ENCODE measurements at places on chromosomes 12 and 14. TPM values are rescaled to one million over a fixed set of nuclear protein-coding genes. Genes with fewer than 3 reads are reported as not detected.
A peak's percentile ranks its signal among the peaks of the same experiment; 100 is the strongest.

DNA sequence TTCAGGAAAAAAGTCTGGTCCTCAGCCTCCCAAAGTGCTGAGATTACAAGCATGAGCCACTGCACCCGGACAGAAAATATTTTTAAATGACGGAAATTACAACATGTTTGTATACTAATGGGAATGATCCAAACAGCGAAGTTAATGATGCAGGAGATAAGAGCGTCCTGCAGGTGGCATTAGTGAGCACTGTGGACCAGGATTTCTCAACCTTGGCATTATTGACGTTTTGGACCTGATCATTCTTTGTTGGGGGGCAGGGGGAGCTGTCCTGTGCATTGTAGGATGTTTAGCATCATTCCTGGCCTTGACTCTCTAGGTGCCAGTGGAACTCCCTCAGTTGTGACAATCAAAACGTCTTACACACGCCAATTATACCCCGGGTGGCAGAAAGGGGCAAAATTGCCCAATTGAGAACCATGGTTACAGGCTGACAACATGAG is 34.1 kb downstream of the SCFD1 start:
- peaks cover 17% of the 10 kb centered on the region for H3K36me3 ChIP-seq
- DNase-seq, result peak; percentile 51
- H3K27ac ChIP-seq, result no peak overlapping the region
- no peaks in the 10 kb centered on the region for H3K27me3 ChIP-seq

DNA sequence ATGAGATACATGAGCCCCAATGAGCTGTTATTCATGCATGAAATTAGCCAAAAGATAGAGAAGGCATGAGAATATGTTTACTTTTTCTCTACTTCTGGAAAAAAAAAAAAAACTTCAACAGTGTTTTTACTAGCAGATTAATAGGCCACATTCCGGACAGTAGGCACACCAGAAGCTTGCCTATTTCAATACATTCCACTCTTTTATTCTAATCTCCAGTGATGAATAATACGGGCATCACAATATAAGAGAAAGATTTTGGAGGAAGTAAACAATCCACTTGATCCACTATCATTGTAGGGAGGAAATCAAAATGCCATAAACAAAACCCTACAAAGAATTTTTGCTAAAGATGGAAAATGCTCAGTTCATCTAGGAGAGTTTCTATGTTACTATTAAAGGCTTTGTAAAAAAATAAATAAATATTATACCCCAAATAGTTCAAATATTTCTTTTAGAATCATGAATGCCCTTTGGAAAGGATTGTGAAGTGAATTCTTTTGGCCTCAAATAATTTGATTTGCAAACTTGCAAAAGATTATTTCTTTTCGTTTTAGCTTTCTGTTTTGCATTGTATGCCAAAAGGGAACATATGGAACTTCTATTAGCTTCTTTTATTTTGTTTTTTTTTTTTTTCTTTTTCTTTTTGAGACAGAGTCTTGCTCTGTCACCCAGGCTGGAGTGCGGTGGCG is 232.6 kb downstream of the EPS8 start:
- H3K27ac ChIP-seq, result no peak overlapping the region
- no peak overlapping the region for H3K4me3 ChIP-seq
- no peaks in the 10 kb centered on the region for H3K4me1 ChIP-seq
- H3K27me3 ChIP-seq, result no peaks in the 10 kb centered on the region

DNA sequence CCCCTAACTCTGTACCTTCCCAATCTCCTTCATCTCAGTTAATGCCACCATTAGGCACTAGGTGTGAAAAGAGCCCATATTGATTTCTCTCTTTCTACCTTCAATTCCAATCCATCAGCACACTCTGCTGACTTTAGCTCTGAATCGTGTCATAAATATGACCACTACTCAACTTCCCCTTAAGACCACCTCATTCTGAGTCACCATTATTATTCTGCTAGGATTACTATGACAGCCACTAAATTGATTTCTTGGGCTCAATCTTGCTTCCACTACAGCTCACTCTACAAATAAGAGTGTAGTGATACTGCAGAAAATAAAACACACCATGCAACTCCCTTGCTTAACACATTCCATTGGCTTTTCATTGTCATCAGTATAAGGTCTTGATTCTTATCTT is 1449.0 kb upstream of the FLRT2 start:
- DNase-seq, result no peak
- no peaks in the 10 kb centered on the region for H3K36me3 ChIP-seq
- no peak overlapping the region for H3K27ac ChIP-seq
- H3K27me3 ChIP-seq, result no peaks in the 10 kb centered on the region
- no peak overlapping the region for H3K4me3 ChIP-seq
- H3K4me1 ChIP-seq, result no peaks in the 10 kb centered on the region

DNA sequence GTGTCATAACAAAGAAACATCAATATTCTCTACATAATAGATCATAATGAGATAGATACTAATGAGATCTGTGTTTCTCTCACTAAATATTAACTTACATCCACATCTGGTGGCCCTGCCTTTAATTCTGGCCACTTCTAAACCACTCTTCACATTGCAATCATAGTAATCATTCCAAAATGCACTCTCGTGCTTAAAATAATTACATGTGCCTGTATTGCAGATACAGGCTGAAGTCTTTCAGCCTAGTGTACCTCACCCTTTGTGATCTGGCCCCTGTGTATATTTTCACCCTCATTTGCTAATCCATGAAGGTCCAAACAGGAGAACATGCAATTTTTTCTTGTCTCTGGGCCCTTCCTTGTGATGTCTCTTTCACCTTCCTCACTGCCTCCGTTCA is 108.0 kb downstream of the LIN7A start:
- no peaks in the 10 kb centered on the region for H3K36me3 ChIP-seq
- H3K4me3 ChIP-seq, result no peak overlapping the region
- DNase-seq, result no peak
- H3K27ac ChIP-seq, result no peak overlapping the region
- H3K4me1 ChIP-seq, result no peaks in the 10 kb centered on the region

- peak within 1 kb of the TSS; percentile 97 for H3K4me3 ChIP-seq
- H3K27ac ChIP-seq, result no peak within 1 kb of the TSS
Observed at GRCh38 chr14:74881431-74882102, at the start of gene DLST. TSS of gene DLST (plus strand) at chr14:74881916. CDS start at chr14:74881954, 38 bp downstream.

- no peaks in the 10 kb centered on the region for H3K27me3 ChIP-seq
- no peaks in the 10 kb centered on the region for H3K36me3 ChIP-seq
- H3K4me3 ChIP-seq, result no peak within 1 kb of the TSS
- H3K27ac ChIP-seq, result no peak within 1 kb of the TSS
- H3K4me1 ChIP-seq, result peaks cover 14% of the 10 kb centered on the region
- no peak for DNase-seq
Observed at GRCh38 chr14:20560961-20561360, at the start of gene RNASE9. TSS of gene RNASE9 (minus strand) at chr14:20561047.

RPGRIP1 gene
- total RNA-seq, result 3.4 TPM

PLA2G1B gene
- not detected for total RNA-seq

Data from neural progenitor cell (in vitro differentiated cells).